ENCODE measurements at places on chromosomes 11 and 22.

- DNase-seq = no peak
Observed at GRCh38 chr22:47010211-47010610, 247.8 kb downstream of the TBC1D22A start.

- DNase-seq = peak; percentile 46
Observed at GRCh38 chr11:91081440-91082043, 858.7 kb upstream of the CHORDC1 start.

DNA sequence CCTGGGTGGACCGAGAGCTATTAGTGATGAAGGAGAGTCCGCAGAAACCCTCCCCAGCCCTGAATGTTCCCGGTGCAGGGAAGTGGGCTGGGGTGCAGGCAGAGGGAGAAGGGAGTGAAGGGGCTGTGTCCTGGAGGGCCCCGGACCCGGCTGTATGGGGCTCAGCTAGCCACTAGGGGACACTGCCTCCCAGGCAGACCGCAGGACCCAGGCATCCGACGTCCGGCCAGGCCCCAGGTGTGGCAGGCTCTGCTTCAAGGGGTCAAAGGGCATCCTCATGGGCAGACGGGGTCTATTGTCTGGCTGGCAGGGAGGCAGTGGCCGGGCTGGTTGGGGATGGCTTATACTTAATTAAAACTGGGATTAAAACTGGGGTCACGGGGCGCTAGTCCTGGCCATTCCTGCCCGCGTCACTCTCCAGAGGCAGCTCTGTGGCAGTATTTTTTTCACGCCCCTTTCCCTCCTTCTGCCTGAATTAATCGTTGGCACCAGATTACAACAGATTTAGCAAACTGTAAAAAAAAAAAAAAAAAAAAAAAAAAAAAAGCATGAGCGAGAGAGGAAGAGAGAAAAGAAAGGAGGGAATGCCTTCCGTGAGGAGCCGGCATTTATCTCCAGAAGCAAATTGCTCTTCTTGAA lies 5.1 kb downstream of the FLRT1 start:
- DNase-seq = no peak

GRCh38 chr11:64305691-64306562 lies 603 bp downstream of the ESRRA start:
- no peak for DNase-seq

GRCh38 chr11:11975201-11976092 lies 33.0 kb downstream of the DKK3 start:
- DNase-seq = no peak

DNA sequence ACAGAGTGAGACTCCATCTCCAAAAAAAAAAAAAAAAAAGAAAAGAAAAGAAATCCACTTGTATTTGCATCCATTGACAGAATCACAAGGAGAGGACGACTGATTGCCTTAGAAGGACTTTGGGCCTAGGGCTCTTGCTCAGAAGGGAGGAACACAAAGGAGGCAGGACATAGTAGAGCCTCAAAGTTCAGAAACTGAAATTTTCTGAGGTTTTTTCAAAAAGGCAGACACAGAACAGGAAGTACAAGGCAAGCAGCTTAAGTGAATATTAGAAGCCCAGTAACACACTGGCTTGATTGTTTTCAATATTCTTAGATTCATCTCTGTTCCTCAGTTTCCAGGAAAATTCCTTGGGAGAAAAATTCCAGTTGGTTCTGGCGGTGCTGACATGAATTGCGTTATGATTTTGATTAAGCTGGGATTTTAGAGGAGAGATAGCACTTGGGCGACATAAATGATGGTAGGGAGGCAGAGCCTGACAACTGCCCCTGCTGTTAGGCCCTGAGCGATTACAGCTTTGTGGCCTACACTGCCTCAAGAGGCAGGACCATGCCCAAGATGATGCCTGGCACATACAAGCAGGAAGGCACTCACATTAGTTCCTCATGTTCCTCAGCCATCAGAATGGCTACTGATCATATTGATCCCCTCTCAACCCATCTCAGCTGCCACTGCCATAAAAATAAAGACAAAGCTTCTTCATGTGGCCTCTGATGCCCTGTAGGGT lies 15.3 kb downstream of the CLPB start:
- DNase-seq = no peak

- DNase-seq = no peak
Observed at GRCh38 chr22:38951734-38952133, 5.7 kb upstream of the APOBEC3A start.

GRCh38 chr11:12287009-12287373 lies 90.4 kb upstream of the PARVA start:
- DNase-seq = peak; percentile 97

GRCh38 chr22:47919001-47919441 lies 1156.6 kb downstream of the TBC1D22A start:
- DNase-seq = no peak

DNA sequence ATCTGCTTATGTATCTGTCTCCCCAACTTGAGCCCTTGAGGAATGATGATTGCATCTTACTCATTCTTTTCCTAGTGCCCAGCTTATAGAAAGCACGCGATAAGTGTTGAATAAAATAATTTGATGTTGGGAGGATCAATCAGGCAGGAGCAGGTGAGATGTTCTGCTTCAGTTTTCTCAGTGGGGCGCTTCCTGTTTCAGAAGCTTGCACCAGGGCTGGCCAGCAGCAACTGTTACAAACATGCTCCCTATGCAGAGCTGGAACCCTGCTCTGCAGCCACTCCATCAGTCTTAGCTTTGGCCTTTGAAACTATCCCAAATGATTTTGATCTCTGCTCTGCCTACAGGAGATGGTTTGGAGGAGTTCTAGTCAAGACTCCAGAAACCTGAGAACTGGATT lies 3.9 kb downstream of the ENDOD1 start:
- DNase-seq = no peak

DNA sequence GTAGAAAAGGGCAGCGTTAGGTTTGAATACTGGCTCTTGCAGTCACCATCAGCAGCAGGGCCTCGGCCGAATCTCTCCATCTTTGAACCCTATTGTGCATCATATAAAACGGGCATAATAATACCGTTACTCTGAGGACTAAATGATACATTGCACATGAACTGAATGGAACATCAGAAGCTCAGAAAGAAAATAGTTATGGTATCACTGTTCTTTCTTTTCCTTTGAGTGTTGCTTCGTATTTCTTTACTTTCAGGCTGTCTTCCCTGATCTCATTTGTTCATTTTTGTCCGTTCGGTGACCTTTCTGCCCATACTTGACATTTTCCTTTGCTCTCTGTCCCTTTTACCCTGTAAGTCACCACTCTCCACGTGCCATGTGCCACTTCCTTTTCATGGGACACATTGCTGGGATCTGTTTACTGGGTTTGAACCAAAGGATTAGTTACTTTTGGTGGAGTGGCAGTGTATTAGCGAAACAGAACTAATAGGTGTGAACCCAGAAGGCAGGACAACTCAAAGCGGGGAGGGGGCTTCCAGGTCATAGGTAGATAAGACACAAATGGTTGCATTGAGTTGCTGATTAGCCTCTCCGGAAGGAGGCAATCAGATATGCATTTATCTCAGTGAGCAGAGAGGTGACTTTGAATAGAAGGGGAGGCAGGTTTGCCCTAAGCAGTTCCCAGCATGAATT lies 717 bp upstream of the ZNF202 start:
- peak; percentile 4 for DNase-seq

DNA sequence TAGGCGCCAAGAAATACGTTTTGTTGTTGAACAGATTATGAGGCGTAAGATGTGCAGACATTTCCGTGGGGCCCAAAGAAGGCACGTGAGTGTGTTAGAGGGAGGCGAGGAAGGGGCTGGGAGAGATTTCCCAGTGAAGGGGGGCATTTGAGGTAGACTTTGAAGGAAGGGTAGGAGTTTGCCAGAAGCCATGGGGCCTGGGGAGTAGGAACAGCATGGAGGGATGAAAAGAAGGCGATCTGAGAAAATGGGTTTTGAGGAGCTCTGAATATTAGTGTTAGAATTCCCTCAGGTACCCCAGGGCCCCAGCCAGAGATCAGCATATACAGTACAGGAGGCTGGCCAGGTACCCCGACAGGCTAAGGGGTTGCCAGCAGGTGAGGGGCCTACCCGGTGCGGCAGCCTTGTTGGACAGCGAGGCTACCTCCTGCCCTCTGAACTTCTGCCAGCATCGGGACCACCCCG lies 414 bp upstream of the MIEF1 start:
- no peak for DNase-seq

DNA sequence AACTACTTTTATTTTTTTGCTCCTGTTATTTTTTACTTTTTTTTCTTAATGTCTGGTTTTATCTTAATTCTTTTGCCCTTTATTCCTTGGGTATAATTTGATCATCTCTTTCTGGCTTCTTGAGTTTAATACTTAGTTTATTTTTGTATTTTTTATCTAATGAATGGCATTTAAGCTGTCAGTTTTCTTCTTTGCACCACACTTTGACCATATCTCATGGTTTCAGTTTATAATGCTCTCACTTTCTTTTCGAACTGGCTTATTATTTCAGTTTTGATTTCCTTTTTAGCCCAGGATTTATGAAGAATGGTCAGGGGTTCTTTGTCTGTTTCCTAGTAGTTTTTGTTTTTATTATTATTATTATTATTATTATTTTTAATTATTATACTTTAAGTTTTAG lies 48.3 kb downstream of the QSER1 start:
- DNase-seq = no peak

GRCh38 chr22:49968831-49969661 lies 8.5 kb downstream of the PIM3 start:
- DNase-seq = no peak

Measured in iris pigment epithelial cell (primary cell).